Activated CD4-positive, alpha-beta T cell treated with anti-CD3 and anti-CD28 coated beads for 24 hours (primary cell): ENCODE measurements at places on chromosomes 16 and 17.
A peak's percentile ranks its signal among the peaks of the same experiment; 100 is the strongest.

DNA sequence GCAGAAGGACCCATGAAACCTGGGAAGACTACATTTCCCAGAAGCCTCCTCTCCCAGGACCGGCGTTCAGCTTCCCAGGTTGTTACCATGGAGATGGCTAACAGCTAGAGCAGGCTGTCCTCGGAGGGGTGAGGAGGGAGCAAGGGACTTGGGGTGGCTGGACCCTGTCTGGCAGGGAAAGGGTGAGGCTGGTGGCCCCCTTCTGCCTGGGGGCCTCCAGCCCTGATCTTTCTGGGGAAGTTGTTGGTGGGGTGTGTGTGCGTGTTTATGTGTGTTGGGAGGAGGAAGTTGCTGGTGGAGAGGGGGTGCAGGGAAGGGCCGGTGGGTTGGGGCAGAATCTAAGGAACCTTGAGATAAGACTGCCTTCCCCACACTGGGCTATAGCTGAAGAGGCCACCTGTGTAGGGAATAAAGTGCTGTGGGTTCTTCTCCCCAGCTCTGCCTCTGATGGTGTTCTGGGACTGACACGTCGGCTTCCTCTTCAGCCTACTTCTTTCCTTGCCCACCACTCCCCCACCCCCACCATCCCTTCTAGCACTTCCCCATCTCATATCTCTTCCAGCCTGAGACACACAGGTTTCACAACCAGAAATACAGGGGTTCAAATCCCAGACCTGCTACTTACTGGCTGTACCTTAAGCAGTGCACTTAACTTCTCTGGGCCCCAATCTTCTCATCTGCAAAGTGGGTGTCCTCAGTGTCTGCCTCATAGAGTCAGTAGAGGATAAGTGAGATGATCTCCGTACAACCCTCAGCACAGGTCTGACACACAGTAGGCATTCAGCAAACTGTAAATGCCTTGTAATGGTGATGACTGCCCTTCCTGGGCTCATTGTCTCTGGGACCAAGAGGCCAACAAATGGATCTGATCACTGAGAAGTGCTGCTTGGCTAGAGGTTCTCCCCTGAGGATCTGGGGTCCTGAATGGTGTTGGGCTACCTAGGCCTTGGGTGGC is at the start of gene DRC7:
Gene DRC7, plus strand, starts transcription at position 82 of the 955 bp plus-strand sequence. CDS start 3,144 bp downstream, outside the sequence.
- DNase-seq: no peak

- DNase-seq: no peak
Observed at GRCh38 chr16:24694931-24695330, 34.5 kb upstream of the TNRC6A start.

- DNase-seq: peak; percentile 41
Observed at GRCh38 chr16:68356249-68356918, 45.6 kb downstream of the PRMT7 start.

DNA sequence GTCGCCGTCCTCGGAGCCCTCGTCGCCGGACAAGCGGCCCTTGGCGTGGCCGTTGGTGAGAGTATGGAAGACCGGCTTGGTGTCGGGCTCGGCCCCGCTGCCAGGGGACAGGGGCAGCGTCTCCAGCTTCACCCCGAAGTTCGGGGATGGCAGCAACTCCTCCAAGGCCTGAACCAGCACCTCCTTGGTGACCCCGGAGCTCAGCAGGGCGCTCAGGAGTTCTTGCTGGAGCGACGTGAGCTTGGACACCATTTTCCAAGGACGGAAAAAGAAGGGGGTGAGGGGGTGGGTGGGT is 279 bp downstream of the HNF1B start:
- DNase-seq: no peak

- DNase-seq: no peak
Observed at GRCh38 chr16:48963306-48963705, 318.3 kb downstream of the CBLN1 start.
